Right forelimb (tissue), 1 donor: ENCODE measurements at places on chromosomes 5 and 9.

DNA sequence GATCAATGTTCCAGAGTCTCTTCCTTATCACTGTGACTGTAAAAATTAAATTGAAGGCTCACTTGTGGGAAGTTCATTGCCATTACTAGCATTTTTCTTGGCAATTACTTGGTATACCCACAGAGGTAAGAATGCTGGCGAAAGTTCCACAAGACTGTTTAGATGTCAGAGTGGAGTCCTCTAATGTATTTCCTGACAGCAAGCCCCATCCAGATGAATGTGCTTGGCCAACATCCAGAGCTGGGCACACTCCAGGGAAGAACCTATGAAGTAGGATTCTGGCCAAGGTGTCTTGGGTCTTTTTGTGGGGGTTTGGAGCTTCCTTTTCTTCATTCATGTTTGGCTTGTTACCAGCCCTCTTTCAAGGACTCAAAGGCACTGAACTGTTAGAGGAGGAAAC, 473.6 kb downstream of the DMAC1 start:
- DNase-seq: no peak

- no peak for DNase-seq
Observed at GRCh38 chr9:110371411-110372007, 33.8 kb upstream of the TXNDC8 start.

DNA sequence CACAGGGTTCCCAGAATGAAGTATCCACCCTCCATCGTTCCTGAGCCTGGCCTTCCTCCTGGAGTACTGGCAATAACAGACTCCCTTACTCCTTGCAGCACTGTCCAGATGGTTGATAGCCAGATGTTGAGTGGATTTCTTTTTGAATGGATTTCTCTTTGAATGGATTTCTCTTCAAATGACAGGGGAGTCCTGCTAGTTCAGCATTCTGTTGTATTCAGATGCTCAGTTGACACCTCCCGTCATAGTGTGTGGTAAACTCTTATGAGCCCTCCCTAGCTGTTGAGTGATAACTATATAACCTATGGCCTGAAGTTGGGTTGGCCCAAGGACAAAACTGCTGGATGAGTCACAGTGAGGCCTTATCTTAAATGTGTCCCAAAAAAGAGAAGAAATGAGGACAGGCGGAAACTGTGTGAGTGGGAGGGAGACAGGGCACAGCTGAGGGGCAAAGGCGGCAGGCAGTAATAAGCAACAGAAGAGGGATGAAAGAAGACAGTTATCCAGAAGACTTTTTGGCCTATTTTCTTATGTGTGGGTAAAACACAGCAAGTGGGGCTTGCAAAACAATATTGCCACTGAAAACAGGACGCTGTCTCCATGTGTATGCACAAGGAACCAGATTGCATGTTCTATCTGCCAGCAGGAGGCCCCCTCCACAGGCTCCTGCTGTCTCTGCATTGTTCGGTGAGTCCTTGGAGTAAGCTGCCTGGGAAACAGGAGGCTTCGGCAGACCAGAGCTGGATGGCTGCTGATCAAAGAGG, 209.5 kb upstream of the S1PR3 start:
- DNase-seq: no peak

DNA sequence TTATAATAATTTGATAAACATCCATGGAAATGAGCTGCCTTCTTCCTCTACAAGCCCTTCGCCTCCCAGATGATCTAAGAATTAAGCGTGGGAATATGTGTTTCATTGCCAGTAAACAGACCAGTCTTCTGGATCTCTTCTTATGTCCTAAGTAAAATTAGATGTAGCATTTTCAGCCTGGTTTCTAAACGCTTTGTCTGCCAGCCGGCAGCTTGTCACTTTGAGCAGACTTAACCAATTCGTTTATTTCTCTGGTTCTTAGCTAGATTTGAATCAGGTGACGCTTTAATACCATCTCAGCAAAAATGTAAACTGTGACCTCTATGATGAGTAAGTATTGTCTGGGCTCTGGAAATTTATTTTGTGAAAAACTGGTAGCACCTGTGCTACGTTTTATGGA, 380.6 kb upstream of the NUDT12 start:
- DNase-seq: no peak

GRCh38 chr5:76177978-76178377, 94.8 kb downstream of the SV2C start:
- DNase-seq: no peak

DNA sequence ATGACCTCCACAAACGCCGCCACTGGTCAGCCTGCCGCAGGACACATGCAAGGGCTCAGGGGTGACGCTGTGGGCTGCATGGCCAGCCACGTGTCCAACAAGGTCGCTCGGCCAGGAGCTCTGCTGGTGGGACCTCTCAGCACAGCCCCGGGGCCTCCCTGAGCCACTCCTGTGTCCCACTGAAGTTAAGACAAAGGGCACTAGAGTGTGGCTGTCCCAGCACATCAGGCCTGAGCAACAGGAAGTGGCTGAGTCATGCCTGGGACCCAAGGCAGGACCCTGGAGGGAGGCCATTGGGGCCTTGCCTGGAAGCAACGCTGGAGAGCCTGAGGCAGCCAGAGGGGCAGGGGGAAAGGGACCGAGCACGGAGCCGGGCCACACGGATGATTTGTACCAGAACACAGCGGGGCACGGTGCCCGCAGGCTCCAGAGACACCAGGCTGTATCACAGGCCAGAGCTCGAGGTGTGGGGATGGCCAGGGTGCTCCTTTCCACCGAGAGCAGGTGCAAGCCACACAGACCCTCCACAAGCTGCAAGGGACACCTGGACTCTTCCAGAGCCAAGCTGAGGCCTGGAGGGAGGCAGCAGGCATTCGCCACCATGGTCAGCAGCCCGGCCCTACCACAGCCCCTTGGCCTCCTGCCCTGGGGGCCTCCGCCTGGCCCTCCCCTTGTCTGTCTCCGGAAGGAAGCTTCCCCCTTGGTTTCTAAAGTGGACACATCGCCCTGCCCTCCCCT, 6.5 kb upstream of the TMEM210 start:
- DNase-seq: no peak

DNA sequence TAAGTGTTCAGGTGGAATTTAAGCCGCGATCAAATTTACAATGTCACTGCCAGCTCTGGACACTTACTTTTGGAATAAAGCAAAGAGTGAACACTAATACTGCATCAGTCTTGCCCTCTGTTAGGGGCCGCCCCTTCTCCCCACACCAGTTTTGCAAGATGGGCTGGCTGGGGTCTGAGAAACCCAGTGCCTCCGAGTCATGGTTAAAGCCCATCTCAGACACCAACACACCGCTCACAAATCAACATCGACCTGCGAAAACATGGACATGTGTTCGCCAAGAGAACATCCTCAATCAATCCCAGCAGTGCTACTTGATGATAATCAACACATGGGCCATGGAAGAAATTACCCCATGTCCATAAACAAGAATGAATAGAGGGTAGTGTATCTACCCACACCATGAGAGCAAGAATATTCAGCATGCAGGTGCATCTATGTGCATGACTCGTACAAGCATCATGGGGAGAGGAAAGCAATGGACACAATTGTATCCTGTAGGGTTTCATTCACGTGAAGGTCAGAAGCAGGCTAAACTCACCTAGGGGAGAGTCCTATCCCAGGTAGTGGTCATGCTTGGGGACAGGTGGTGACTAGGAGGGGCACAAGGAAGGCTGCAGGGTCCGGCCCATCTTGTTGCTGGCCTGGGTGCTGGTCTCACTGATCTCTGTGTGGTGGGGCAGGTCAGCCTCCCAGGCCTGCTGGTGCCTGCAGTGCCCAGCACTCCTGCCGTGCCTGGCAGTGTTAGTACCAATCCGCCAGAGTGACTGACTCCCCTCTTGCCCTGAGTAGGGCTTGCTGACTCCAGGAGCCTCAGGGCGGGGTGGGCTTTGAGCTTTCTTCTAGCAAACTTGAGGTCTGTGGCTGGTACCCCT, 5.0 kb downstream of the S1PR3 start:
- DNase-seq: peak; percentile 42

GRCh38 chr9:116628716-116629115, 58.4 kb upstream of the TRIM32 start:
- DNase-seq: no peak
